ENCODE measurements at places on chromosomes 3 and 15.

- peak; percentile 2 for DNase-seq
Observed at GRCh38 chr3:169966951-169967915, 626 bp downstream of the SEC62 start.

- DNase-seq, result no peak
Observed at GRCh38 chr3:14126887-14127505, 2.1 kb downstream of the TMEM43 start.

DNA sequence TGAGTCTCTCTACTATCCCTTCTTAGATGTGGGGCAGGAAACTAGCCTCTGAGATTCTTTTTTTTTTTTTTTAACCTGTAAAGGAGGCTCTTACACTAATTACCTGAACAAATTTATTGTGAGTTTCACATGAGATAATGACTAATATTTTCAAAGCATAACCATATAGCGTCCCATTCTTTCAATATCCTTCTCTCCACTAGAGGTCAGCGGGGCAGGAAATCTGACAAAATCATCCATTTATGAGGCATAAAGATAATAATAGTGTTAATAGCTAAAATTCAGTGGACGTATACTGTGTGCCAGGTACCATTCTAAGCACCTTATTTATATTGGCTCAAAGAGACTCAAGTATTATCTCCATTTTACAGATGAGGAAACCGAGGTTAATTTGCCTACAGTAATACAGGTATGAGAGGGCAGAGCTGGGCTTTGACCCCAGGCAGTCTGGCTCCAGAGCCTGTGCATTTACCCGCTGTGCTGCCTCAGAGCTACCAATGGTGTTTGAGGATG is 16.3 kb upstream of the SMAD6 start:
- DNase-seq, result no peak

- no peak for DNase-seq
Observed at GRCh38 chr15:86278586-86278985, 198.9 kb downstream of the AGBL1 start.

DNA sequence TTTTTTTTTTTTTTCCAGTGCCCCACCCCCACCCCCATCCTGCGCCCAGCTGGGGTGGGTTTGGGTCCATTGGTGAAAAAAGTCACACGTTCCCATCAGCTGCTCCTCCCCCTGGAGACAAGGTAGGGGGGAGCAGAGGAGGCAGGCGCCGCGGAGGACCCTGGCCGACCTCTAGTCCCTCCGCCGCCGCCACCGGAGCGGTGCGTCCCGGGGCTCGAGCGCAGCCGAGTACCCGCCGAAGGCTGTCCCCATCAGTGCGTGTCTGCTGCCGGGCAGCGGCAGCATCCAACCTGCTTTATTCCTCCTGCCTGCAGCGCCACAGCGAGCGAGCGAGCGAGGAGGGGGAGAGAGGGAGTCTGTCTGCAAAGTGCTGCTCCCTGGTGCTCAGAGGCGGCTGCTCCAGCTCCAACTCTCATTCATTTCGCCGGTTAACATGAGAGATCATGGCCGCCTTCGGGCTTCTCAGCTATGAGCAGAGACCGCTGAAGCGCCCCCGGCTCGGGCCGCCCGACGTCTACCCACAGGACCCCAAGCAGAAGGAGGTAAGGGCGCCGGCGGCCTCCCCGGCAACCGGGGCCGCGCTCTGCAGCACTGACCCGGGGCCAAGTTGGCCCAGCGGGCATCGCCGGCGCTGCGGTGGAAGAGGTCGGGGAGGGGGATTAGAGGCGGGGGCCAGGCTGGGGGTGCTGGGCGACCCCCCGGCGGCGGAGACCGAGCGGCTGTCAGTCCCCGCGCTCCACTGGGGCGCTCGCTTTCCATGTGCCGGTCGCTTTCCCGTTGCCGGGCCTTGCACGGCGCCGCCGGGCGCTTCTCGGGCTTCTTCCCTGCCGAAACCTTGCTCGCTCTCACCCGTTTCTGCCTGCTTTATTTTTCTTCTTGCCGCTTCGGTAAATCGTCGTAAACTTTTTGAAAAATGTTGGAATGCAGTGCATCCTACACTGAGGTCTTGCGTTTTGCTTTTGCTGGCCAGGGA is 1.3 kb downstream of the MED12L start:
- DNase-seq, result no peak

GRCh38 chr3:111848283-111848682 is 10.8 kb upstream of the PHLDB2 start:
- DNase-seq, result no peak
